Neural crest cell (in vitro differentiated cells): ENCODE measurements at places on chromosomes 4 and X. TPM values are rescaled to one million over a fixed set of nuclear protein-coding genes. Genes with fewer than 3 reads are reported as not detected.

TSPAN7 gene
- total RNA-seq: 9.1 and 9.7 TPM in 2 replicates

PAGE2B gene
- total RNA-seq: not detected in 2 replicates

SCD5 gene
- total RNA-seq: 39.5 and 40.7 TPM in 2 replicates

ZCCHC18 gene
- 8.7 and 9.3 TPM in 2 replicates for total RNA-seq

FRG2 gene
- total RNA-seq: not detected in 2 replicates

FAAH2 gene
- total RNA-seq: 0.52 and 0.63 TPM in 2 replicates

PRR32 gene
- not detected in 2 replicates for total RNA-seq

ANTXR2 gene
- 35.6 and 36.7 TPM in 2 replicates for total RNA-seq

STK32B gene
- total RNA-seq: 3.4 and 3.5 TPM in 2 replicates

TADA2B gene
- 18.6 and 19.2 TPM in 2 replicates for total RNA-seq

JADE3 gene
- total RNA-seq: 18.1 and 18.8 TPM in 2 replicates

EPGN gene
- 0.63 TPM in 1 of 2 replicates, not detected in the other for total RNA-seq

MBTPS2 gene
- 14.6 and 15.0 TPM in 2 replicates for total RNA-seq

FGFBP1 gene
- total RNA-seq: not detected in 2 replicates

PF4V1 gene
- total RNA-seq: not detected in 2 replicates

CT83 gene
- not detected in 2 replicates for total RNA-seq

HEPH gene
- 12.2 and 14.0 TPM in 2 replicates for total RNA-seq

RP2 gene
- 11.8 and 12.1 TPM in 2 replicates for total RNA-seq

SLC2A9 gene
- 0.26 TPM in 1 of 2 replicates, not detected in the other for total RNA-seq

VSIG4 gene
- not detected in 2 replicates for total RNA-seq

RNF212 gene
- 2.7 and 5.0 TPM in 2 replicates for total RNA-seq

HMX1 gene
- total RNA-seq: 0.91 and 1.1 TPM in 2 replicates

PITX2 gene
- total RNA-seq: 0.58 and 0.77 TPM in 2 replicates

NCAPG gene
- 75.8 and 79.6 TPM in 2 replicates for total RNA-seq

JAKMIP1 gene
- 0.54 and 0.82 TPM in 2 replicates for total RNA-seq

CT45A2 gene
- not detected in 2 replicates for total RNA-seq

TENT5D gene
- total RNA-seq: not detected in 2 replicates

CYTL1 gene
- total RNA-seq: 13.2 and 13.5 TPM in 2 replicates

RAB33A gene
- 16.7 and 18.5 TPM in 2 replicates for total RNA-seq

EMCN gene
- not detected in 2 replicates for total RNA-seq

VEGFD gene
- 0.43 and 1.2 TPM in 2 replicates for total RNA-seq

MAGEC3 gene
- not detected in 2 replicates for total RNA-seq

SMIM31 gene
- not detected in 2 replicates for total RNA-seq

PCYT1B gene
- 32.3 and 34.0 TPM in 2 replicates for total RNA-seq

RAB9A gene
- total RNA-seq: 11.6 and 14.7 TPM in 2 replicates

SMR3B gene
- not detected in 2 replicates for total RNA-seq

PDCL2 gene
- total RNA-seq: not detected in 2 replicates
